Fibroblast of the conjunctiva (primary cell): ENCODE measurements at places on chromosomes 4 and X.
A peak's percentile ranks its signal among the peaks of the same experiment; 100 is the strongest.

DNA sequence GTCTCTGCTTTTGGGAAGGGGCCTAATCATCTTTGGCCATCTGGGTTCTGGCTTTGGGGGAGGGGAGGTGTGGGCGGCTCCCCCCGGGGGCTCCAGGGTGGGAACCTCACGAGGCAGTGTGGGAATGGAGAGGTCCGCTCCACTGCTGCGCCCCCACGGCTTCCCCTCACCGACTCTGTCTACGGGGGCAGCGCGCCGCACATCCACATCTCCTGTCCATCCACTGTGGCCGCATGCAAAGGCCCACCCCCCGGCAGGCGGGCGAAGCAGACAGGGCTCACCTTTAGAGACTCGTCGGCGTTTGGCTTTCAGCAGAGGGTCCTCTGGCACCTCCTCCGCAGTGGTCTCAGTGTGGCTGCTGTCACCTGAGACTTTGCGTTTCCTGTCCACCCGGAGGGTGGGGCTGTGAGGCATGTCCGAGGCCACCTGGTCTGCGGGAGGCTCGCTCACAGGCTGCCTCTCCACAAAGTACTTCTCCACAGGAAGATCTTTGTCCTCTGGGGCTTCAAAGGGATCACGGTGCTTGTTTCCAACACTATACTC, 33.6 kb downstream of the BCOR start:
- DNase-seq, result no peak

GRCh38 chr4:113153529-113154101, 104.2 kb downstream of the ANK2 start:
- DNase-seq, result peak; percentile 10

GRCh38 chr4:27759611-27760575, 899.3 kb downstream of the STIM2 start:
- no peak for DNase-seq

GRCh38 chr4:76300012-76300411, 6.5 kb upstream of the STBD1 start:
- no peak for DNase-seq

GRCh38 chr4:137532869-137533236, 559 bp upstream of the PCDH18 start:
- no peak for DNase-seq

DNA sequence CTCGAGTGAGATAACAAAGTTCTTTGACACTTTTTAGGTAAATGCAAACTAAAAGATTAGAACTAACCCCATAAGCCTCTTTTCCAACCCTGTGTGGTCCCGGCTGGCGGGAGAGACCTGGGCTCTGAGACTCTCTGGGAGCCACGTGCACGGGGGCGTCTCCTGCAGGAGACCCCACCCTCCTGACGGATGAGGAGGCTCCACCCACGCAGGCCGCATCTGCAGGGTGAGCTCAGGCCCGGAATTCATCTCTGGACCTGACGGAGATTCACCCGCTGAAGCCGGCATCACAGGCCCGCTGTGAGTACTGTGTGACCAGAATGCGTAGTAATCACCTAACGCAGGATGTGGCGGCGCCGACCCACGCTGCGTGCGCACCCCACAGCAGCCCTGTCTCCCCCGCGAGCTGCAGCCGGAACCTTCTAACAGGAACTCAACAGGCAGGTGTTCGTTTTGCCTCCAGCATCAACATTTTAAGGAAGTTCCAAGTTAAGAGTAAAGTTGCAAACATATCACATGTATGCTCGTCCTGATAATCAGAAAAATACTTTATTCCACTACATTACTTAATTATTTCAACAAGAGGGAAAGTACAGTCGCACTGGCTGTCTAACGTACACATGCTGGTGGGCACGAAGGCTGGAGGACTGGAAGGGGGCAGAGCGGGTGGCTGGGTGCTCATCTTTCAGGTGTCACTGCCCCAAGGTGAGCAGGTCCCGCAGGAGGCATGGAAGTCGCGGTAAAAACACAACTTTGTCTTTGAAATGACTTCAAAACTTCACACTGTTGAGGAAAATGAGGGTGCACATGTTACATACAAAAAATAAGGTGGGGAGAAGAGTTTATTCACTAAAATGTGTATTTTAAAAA, 44.5 kb downstream of the FGFRL1 start:
- DNase-seq, result no peak

- no peak for DNase-seq
Observed at GRCh38 chrX:129478516-129478915, 44.8 kb downstream of the SMARCA1 start.

DNA sequence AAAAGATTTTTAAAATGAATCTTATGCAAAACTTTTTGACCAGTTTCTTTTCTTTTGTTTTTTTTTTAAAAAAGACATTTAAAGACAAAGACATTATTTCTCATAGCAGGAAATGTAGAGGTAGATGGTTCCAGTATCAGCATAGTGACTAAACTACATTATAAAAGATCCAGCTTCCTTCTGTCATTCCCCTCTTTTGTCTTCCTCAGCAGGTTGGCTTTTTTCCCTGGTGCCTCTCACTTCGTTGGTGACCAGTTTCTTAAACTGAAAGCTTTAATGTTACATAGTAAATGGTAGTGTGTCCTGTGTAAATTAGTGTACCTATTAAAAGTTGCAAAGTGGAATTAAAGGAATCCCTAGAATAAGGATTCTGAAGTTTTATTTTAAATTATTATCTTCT, 36.1 kb downstream of the DCK start:
- DNase-seq, result no peak

GRCh38 chr4:138344851-138345250, 102.7 kb upstream of the SLC7A11 start:
- no peak for DNase-seq

GRCh38 chr4:135434936-135435335, 1233.3 kb upstream of the PABPC4L start:
- no peak for DNase-seq

GRCh38 chrX:39767446-39767845, 330.3 kb downstream of the BCOR start:
- no peak for DNase-seq

DNA sequence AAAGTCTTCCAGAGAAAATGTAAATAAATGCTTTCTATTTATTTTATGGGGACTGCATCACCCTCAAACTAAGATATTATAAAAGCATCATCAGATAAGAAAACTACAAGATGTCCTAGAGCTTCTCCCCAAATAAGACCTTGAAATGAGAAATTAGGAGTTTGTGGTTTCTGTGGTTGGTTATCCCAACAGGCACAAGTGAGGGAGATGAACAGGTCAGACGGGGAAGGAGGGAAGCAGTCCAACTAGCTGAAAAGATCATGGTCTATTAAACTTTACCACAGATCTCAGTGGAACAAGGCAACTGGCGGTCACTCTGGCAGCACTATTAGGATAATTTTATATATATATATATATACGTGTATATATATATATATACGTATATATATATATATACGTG, 319.3 kb upstream of the GRID2 start:
- no peak for DNase-seq

GRCh38 chrX:69969460-69969859, 80.3 kb downstream of the AWAT2 start:
- no peak for DNase-seq

GRCh38 chr4:36392916-36393315, 111.5 kb downstream of the DTHD1 start:
- no peak for DNase-seq

GRCh38 chrX:11793734-11794133, 35.7 kb downstream of the MSL3 start:
- no peak for DNase-seq

- no peak for DNase-seq
Observed at GRCh38 chrX:143306991-143307937, 210.0 kb downstream of the SPANXN3 start.

DNA sequence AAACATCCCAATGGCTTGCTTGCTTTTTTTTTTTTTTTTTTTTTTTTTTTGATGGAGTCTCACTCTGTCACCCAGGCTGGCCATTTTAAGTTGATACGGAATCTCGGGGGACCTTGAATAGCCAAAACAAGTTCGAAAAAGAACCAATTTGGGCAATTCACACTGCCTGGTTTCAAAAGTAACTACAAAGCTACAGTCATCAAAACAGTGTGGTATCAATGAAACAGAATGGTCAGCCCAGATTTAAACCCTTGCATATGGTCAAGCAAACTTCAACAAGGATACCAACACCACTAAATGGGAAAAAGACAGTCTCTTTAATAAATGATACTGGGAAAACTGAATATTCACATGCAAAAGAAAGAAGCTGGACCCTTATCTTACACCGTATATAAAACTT, 41.8 kb downstream of the BRCC3 start:
- DNase-seq, result no peak

- peak; percentile 65 for DNase-seq
Observed at GRCh38 chrX:38052096-38052495, 45.7 kb downstream of the SYTL5 start.

GRCh38 chrX:136797787-136798186, 17.1 kb upstream of the ARHGEF6 start:
- DNase-seq, result no peak

DNA sequence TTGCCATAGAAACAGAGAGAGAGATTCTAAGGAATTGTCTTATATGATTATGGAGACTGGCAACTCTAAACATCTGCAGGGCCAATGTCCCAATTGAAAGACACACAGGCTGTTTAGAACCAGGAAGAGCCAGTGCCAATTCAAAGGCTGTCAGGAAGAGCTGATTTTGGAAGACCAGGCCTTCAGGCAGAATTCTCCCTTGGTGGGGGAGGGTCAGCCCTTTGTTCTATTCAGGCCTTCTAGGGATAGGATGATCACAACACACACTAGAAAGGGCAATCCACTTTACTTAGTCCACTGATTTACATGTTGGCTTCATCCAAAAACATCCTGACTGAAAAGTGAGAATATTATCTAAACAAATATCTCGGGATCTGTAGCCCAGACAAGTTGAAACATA, 15.2 kb downstream of the C4orf46 start:
- DNase-seq, result no peak

GRCh38 chr4:169314906-169315305, 44.1 kb upstream of the SH3RF1 start:
- peak; percentile 16 for DNase-seq

DNA sequence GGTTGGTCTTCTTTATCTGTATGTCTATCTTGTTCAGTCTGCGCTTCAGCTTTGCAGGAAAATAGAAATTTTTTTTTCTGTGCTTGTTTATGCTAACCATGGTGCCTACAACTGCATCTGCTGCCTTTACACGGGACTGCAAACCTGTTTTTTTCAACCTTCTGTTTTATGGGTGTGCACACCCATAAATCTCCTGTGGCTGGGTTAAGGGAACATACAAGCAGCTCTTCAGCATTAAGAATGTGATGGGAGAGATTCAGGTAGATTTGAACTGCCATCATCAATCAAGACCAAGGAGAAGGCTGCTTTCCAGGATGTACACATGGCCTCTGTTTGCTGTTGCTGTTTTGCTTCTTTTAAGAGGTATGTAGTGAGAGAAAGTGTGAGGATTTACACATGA, 502.9 kb downstream of the ANKRD50 start:
- no peak for DNase-seq

- DNase-seq, result no peak
Observed at GRCh38 chr4:26542991-26543390, 40.9 kb upstream of the TBC1D19 start.

DNA sequence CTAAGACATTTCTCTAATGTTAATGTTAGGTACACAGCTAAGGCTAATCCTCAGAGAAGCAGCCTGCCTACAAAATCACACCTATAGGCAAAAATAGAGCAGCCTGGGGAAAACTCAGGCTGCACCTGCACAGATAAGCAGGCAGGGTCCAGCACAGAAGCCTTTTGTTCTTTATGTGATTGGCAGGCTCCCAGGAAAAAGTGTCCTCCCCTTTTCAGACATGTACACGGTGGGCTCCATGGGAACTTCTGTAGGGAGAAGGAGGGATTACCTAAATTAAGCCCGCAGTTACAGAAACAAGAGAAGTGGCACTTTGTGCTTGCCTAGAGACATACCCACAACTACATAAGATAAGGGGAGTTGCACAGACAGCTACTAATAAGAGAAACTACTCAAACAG, 4.0 kb upstream of the HSPA4L start:
- no peak for DNase-seq

DNA sequence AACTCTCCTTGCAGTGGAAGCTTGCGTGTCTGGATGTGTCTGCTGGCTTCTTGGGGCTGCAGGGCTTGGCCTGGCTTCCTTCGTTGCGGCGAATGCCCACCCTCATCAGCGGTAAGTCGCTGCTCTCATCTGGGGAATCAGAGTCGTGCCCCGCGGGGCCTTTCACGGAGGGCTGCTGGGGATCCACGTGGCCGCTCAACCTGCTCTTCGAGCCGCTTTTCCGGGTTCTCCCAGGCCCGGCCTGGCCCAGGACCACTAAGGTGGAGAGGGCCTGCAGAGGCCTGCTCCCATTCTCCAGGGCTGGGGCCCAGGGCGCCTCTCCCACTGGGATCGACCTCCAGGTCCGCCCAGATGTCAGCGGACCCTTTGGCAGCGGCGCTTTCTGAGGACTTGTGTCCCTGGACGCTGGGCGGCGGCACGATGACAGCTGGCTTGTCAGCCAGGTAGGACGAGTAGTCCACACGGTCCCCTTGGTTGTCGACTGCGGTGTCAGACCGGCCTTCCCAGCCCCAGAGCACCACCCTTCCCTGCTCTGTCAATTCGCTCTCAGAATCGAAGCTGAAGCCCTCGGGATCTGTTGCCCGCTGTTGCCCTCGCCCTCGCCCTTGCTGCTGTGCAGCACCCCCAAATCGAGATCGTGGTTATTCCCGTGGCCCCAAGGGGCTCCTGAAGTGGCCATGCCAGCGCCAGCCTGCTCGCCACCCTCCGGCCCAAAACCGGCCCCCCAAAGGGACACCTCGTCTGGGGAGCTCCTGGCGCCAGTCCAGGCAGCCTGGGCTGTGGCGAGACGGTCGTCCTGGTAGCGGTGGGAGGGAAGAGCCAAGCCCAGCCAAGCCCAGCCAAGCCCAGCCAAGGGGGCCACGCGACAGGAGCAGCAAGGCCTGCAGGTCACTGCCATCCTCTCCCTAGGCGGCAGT, 37.8 kb upstream of the NHSL2 start:
- DNase-seq, result no peak

DNA sequence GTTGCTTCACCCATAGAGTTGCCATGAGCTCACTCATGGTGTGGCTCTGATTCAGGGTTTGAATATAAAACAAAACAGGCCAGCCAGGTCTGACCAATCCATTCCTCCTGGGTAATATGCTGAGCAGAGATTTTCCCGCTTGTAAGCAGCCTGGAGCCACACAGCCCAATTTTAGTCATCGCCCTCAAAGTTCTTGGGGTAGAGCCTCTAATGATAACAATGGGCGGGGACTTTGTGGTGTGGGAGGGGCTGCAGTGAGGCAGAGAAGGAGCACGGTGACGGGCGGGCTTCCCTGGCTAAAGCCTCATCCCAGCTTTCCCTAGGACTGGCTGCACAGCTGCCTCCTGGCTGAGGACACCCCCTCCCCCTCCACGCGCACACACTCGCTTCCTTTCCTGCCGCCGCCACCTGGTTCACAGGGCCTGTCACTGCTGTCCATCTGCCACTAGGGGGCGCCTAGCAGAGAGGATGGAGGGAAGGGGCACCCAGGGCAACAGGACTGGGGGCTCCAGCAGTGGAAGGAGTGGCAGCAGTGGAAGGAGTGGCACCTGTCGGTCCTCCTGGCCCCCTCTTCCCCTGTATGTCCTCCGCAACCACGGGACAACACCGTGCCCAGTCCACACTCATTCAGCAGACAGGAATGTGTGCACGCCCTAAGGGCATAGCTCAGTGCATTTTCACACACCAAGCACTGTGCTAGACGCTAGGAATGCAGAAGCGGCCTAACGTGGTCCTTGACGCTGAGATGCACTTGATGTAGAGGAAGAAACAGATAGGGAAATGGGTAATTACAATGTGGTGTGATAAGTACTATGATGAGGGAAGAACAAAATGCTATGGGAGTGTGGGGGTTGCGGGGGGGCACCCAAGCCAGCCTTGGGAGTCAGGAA, 26.8 kb downstream of the PRPS1 start:
- peak; percentile 79 for DNase-seq
